ENCODE measurements at places on chromosomes 2 and 18.

GRCh38 chr18:79647307-79647706 is 32.3 kb upstream of the CTDP1 start:
- no peak for DNase-seq

- DNase-seq = no peak
Observed at GRCh38 chr2:84197901-84198300, 261.2 kb downstream of the SUCLG1 start.

GRCh38 chr2:229952256-229952835 is 30.0 kb downstream of the FBXO36 start:
- no peak for DNase-seq

DNA sequence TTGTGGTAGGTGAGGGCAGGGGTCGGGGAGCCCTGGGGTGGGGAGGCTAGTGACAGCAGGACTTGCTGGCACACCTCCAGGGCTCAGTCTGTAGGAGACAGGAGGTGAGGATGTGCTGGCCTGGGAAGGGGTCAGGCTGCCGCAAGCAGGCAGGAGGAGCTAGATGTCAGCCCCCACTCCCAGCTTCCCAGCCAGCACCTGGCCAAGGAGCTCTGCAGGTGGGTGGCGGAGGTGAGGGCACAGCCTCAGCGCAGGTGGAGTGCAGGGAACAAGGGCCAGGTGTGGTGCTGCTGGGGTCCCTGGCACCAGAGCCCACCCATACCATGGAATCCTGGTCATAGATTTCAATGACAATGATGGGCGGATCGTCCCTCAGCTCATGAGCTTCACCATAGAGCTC is 2.9 kb downstream of the OTOF start:
- DNase-seq = no peak

DNA sequence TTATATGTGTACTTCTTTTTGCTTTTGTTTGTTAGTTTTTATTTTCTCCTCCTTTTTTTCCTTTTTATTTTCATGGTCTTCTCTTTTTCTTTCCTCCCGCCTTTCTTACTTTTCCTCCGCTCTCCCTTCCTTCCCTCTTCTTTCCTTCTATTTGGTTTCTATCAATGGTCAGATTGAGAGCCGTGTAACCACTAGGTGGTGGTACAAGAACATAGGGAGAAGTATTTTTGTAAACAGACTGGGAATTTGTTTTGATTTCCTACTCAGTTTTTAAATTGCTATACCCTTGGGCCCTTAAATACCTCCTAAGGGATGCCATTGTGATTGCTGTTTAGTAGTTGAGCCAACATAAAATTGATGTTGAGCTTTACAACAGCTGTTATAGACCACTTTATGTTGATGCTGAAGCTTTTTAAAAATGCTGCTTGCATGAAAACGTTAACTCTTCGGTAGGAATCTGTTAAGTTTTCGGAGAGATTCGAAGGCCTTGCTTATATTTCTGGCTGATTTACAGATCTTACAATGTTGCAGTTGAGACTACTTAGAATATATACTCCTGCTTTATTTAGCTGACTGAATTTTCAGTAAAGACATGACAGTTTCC is 124.2 kb downstream of the UBE2E3 start:
- peak; percentile 73 for DNase-seq

GRCh38 chr2:177148477-177149154 is 64.0 kb upstream of the HNRNPA3 start:
- peak; percentile 80 for DNase-seq

- DNase-seq = no peak
Observed at GRCh38 chr2:11805024-11805423, 58.6 kb downstream of the LPIN1 start.

GRCh38 chr2:27373567-27373966 is 3.2 kb downstream of the SNX17 start:
- DNase-seq = no peak

DNA sequence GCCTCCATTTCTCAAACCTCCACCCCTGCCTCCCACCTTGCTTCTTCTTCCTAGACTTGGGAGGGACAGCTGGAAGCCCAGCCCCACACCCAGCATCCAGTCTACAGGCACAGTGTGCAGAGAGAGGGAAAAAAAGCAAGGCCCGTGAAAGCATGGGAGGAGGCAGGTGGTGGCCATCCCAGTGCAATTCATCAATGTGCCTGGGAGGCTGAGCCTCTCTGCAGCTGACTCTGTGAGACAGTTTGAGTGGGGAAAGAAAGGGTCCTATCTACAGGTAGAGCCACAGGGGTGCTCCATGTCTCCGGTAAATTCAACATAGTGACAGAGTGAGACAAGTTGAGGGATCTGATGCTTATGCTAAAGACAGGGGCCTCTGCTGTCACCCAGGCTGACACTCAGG is 340.6 kb downstream of the DYSF start:
- DNase-seq = no peak

GRCh38 chr18:48308027-48308635 is 101.1 kb downstream of the ZBTB7C start:
- no peak for DNase-seq

- no peak for DNase-seq
Observed at GRCh38 chr2:214484239-214484638, 73.4 kb downstream of the VWC2L start.

- no peak for DNase-seq
Observed at GRCh38 chr18:27423581-27423980, 238.5 kb upstream of the CHST9 start.

DNA sequence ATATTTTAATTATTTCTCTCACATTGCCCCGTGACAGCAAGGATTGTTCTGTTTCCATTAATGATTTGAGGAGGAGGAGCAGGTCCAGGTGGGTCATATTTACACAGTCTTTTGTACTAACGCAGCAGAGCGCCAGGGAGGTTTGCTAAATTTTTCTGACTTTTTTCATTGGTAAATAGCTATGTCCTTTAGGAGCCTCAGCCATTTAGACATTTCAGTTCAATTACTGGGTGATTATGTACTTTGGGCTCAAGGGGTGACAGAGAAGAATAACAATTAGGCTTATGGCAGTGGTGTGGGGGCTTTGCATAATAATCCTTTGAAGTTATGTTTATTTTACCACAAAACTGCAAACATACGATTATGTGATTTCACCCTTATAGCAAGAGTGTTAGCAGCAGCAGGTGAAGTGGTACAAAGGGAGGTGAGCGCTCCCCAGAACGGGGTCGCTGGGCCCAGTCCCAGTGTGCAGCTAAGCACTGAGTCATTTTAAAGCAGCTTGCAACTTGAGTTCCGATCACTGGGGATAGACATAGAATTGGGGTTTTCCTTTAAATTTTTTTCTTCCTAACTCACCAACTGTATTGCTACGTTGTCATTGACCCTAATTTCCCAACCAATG is 80.3 kb downstream of the TSHZ1 start:
- no peak for DNase-seq

- no peak for DNase-seq
Observed at GRCh38 chr2:118530976-118531375, 316.5 kb downstream of the EN1 start.

GRCh38 chr2:231542136-231542535 is 11.9 kb upstream of the NMUR1 start:
- DNase-seq = no peak

- no peak for DNase-seq
Observed at GRCh38 chr2:109631741-109632140, 17.6 kb downstream of the SOWAHC start.

GRCh38 chr2:37971971-37972370 is 46.9 kb downstream of the RMDN2 start:
- no peak for DNase-seq

DNA sequence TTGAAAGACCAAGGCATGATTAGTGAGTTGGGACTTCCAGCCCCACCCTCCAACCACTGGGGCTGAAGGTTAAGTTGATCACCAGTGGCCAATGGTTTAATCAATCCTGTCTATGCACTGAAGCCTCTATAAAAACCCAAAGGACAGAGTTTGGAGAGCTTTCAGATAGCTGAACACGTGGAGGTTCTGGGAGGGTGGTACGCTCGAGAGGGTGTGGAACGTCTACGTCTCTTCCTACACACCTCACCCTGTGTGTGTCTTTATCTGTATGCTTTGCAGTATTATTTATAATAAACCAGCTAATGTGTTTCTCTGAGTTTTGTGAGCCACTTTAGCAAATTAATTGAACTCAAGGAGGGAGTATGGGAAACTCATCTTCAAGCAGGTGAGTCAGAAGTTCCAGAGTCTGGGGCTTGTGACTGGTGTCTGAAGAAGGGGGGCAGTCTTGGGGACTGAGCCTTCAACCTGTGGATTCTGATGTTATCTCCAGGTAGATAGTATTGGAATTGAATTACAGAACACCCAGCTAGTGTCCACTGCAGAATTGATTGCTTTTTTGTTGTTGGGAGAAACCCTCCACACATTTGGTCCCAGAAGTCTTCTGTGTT is 20.3 kb downstream of the ACTR3 start:
- DNase-seq = peak; percentile 29

DNA sequence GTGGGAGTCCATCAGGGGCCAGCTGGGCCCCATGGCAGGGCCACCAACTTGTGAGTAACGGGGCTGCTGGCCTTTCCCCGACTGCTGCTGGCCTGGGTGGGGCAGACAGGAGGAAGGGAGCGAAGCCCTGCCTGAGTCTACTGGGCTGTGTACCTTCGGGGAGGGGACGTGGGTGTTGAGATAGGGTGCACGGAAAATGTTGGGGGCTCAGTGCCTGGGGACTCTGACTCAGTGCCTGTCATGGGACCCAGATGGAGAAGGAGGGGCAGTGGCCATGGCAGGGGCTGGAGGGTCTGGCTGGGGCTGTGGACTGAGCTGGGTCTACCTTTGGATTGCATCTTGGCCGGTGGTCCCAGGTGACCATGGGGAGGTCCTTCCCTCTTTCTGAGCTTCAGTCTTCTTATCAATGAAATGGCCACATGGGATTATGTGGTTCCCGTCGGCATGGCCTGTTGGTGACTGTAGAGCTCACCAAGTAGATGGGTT is 4.0 kb downstream of the SLC4A3 start:
- no peak for DNase-seq

DNA sequence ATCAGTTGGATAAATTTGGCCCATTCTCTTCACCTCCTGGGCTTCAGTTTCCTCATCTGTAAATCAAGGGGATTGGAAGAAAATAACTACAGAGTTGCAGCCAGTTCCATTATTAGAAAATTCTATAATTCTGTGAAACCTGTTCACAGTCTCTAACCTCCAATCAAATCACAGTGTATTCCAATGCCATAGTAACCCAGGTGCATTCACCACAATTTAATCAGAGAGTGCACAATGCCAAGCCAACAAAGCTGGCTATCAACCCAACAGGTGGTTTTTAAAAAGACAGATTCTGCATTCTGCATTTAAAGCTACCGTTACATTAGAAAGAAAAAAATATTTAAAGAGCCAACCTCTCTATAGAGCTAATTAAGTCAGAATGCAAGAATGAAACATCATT is 308.6 kb downstream of the RNF144A start:
- DNase-seq = no peak

DNA sequence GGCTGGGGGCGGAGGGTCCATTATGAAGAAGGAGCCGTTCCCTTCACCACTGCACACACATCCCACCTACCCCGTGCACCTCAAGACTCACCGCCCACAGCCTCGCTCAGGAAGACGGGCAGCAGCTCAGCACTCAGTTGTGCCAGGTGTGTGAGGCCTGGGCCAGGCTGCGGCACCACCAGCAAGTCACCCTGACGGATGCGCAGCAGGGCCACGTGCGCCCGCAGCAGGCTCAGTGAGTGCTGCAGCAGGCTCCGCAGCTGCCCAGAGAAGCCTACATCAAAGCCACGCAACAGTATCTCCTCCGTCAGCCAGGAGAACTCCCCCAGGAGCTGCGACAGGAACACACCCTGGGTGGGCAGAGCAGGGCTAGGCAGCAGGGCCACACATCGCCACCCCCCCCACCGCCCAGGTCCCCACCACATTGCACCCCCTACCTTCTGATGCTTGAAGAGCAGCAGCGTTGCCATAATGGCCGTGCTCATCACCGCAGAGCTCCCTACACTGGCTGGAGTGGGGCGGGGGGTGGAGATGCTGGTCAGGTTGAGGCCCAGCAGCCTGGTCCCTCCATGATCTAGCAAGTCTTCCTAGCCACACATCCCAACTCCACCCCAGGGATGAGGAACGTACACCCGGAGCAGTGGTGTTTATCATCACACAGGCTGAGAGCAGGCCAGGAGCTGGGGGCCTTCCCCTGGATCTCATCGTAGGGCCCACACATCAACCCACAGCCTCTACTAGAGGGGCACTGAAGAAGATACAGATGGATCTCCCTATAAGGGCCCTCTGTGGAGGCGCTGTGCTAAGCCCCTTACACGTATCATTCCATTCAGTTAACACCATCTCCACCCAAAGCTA is 10.2 kb downstream of the GPAT2 start:
- no peak for DNase-seq

DNA sequence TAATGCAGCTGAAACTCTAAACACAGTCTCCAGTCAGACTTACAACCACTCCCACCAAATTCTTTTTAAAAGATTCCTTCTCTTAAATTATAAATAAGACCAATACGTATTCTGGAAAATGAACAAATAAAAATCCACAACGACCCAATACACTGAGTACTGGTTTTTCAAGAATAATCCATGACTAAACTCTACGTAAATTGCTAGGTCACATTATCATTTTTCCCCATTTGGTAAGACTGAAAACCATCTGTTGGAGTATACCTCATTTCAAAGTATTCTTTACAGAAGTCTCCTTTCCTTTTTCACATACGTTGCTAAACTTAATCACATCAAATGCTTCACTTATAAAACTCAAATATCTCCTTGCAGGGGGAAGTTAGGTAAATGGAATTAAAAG is 6.0 kb downstream of the ZNF516 start:
- no peak for DNase-seq

- DNase-seq = no peak
Observed at GRCh38 chr18:24831081-24831480, 370.6 kb downstream of the HRH4 start.

DNA sequence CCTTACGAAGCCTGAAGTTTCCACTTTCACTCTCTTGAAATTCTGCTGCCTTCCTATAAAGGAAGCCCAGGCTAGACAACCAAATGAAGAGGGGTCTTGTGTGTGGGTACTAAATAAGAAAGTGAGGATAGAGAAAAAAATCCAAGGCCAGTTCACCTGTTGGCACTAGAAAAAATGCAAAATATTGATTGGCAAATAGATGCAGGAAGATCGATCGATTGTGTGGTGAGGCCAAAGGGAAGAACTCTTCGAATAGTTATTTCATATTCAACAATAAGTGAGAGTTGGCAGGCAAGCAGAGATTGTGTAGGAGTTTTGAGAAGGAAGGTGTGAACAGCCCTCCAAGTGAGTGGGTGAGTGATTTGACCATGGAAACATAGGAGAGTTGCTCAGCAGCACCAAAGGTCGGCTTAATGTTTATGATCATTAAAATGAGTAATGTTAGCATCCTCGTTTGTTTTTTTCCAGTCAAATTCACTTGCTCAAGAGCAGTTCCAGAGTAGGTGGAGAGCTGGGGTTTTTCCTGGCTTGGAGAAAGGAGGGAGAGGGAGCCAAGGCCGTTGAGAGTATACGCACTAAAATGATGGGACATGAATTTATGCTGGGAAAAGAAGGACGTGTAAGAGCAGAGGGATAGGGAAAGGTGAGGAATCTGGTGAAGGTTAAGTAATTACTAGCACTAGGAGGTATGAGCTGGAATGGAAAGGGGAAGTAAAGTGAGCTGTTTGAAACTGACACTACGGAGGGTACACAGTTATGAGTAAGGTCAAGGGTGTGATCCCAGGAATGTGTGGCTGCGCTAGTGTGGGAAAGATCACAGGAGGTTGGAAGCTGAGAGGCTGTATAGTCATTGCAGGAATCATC is 1.1 kb upstream of the NAPG start:
- peak; percentile 67 for DNase-seq

GRCh38 chr2:112848833-112849232 is 12.3 kb upstream of the IL1B start:
- DNase-seq = no peak

- DNase-seq = peak; percentile 98
Observed at GRCh38 chr2:68766376-68766845, 31.8 kb downstream of the ARHGAP25 start.

Measured in NB4 (cell line).